ENCODE measurements at places on chromosomes 12 and 14.

DNA sequence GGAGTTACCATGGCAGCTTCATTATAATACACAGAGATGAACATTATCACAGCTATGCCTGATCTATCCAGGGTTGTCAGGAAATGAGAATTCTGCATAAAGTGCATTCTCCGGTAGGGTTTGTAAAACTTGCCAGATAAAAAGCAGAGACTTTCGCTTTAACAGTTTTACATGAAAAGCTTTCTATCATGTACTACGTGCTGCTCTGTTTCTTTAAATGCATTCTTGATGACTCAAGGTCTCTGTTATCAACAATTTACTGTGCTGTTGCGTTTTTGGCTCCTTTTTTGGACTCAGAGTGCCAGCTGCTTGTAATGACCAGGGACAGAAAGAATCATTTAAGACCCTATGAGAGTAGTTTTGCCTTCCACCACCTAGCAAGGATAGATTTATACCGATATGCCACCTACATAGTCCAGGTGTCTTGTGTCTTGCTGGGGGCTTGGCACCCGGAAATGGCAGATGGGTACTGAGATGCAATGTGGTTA lies 371.2 kb downstream of the BTG1 start:
- DNase-seq, result no peak

GRCh38 chr12:95303476-95303875 lies 85.9 kb downstream of the VEZT start:
- DNase-seq, result no peak

- DNase-seq, result no peak
These were observed 64.6 kb downstream of the KIF21A start for GRCh38 chr12:39378341-39378740.

DNA sequence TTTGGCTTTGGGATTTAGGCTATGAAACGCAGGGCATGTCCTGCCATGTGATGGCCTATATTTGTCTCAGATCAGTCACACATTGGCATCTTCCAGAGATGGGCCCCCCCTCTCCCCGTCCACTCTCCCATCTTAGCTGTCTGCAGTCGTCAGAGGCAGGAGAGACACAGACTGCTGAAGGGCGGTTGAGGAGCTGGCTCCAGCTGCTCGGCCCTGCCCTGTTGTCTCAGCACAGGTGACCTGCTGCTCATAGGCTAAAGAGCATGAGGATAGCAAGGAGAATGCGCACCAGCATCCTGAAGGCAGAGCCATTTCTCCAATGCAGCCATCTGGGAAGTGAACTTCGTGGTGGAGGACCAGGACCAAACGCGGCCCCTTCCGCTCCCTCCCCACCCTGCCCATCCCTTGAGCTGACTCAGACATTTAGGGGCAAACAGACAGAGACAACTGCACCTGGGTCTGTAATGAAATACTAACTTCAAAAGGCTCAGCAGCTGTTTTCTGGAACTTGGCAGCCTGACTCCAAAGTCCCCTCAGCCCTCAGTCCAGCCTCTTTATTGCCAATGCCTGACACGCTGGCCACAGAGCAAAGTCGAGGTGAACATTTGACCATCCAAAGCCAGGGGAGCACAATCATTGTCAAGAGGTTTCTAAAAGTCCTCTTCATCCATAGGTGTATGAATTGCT lies 22.3 kb downstream of the FZD10 start:
- no peak for DNase-seq

DNA sequence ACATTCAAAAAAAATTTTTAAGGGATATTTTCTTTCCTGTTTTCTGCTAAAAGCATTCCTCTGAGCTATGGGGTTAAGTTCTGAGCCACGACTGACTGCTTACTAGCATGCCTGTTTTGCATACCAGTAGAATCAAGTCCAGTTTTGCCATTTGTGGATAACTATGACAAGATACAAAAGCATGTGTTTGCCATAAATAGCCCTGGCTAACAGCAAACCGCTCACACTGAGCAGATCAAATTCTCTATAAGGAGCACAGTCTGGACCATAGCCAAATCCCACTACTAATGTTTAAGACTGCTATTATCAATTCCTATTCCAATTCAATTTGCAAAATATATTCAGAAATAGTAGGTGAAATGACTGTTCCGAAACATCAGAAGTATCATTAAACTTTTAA lies 3.2 kb downstream of the CFL2 start:
- no peak for DNase-seq

DNA sequence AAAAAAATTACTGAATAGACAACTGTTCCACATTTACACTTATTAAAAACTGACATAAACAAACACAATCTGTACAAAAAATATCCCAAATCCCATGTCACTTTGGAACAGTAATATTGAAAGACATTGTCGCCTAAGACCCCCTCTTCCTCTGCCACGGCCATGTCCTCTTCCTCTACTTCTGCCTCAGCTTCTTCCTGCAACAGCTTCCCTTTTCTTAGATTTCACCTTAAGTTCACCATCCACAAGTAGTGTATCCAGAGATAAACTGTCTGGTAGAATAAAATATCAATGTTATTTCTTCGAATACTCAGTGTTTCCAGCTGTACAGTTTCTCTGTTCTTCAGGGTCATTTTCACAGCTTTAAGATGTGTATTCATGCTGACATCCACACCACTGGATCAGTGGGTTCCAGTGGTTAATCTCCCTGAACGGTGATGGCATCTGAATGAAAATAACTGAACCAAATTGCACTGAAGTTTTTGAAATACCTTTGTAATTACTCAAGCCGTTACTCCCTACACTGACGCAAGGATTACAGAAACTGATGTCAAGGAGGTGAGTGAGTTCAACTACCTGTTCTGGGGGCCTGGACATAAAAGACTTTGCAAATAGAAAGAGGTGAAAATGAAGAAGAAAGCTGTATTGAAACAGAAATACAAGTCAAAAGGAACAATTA lies 208.5 kb downstream of the C12orf50 start:
- DNase-seq, result no peak

DNA sequence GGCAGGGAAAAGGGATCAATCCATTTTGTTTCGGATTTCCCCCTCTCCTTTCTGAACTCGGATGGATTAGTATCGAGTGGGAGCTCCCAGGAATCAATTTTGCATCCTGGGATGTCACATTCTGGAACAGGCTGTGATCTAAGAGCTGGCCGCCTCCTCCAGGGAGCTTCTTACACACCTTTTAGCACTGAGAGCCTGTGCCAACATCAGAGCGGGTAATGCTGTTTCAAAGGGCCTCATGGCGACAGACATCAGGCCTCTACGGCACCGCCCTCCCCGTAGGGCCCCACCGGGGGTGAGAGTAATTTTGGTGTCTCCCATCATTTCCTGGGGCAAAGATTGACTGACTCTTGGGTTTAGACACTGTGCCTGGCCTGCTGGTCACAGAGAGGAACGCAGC lies 2.7 kb downstream of the GALNT9 start:
- no peak for DNase-seq

DNA sequence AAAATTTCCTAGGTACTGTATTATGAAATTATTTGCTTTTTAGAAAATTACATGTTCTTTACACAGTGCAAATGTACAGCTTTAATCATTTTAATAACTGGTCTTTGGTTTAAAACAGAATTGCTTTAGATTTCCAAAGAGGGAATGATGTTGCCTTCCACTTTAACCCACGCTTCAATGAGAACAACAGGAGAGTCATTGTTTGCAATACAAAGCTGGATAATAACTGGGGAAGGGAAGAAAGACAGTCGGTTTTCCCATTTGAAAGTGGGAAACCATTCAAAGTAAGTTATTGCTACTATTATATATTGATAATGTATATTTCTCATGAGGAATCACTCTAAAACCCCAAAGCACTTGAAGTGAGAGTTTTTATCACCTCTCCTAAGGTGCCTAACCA lies 13.4 kb downstream of the LGALS3 start:
- DNase-seq, result no peak

Measured in stimulated activated CD4-positive, alpha-beta T cell treated with anti-CD3 and anti-CD28 coated beads, Interleukin-15, amount 100 ng/mL, for 1 hour (primary cell).